ENCODE measurements at places on chromosomes 13 and 19. TPM values are rescaled to one million over a fixed set of nuclear protein-coding genes. Genes with fewer than 3 reads are reported as not detected.

Gene SHISA7
- not detected for total RNA-seq

Gene CCL25
- total RNA-seq, result not detected

Gene KIR2DL4
- not detected for total RNA-seq

Gene PNMA8B
- total RNA-seq, result 0.55 TPM

Gene LGI4
- total RNA-seq, result 8.4 TPM

Gene FFAR2
- total RNA-seq, result 0.27 TPM

Gene ECSIT
- 167 TPM for total RNA-seq

Gene ARID3A
- total RNA-seq, result 4.8 TPM

GRCh38 chr13:34312578-34312977 is 494.6 kb downstream of the RFC3 start:
- no peaks in the 10 kb centered on the region for H3K4me1 ChIP-seq
- H3K36me3 ChIP-seq, result no peaks in the 10 kb centered on the region
- DNase-seq, result no peak
- no peak overlapping the region for H3K27ac ChIP-seq
- no peaks in the 10 kb centered on the region for H3K27me3 ChIP-seq

DNA sequence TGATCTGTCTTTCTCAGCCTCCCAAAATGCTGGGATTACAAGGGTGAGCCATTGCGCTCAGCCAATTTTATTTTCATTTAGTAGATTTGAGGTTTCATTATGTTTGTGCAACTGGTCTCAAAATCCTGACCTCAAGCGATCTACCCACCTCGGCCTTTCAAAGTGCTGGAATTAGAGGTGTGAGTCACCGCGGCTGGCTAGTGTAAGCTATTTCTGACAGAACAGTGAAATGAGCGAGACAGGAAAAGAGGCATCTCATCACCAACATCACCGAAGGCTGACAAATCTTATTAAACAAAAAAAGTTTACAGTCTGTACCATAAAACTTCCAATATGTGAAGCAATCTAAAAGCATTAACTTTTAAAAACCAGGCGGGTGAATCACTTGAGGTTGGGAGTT is 12.2 kb upstream of the ZNF888 start:
- no peaks in the 10 kb centered on the region for H3K27me3 ChIP-seq
- H3K4me1 ChIP-seq, result no peaks in the 10 kb centered on the region
- no peak overlapping the region for H3K4me3 ChIP-seq
- H3K36me3 ChIP-seq, result no peaks in the 10 kb centered on the region
- DNase-seq, result no peak

DNA sequence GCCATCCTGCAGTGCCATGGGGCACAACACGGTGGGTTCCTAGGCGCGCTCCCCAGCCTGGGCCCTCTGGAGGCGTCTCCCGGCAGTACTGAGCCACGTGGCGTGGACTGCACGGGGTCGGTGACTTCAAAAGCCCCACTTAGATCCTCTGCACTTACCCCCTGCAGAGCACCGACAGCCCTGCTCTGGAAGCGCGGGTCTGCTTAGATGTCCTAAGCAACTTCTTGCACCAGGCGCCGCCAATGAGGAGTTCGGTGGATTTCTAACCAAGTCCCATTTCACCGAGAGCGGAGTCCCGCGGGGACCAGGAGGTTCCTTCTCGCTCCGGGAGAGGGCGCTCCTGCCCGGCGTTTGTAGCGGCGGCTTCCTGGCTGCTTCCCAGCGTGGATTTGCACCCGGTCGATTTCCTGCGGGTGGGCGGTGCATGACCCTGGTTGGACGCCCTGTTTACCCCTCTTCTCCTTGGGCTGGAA is 25.2 kb upstream of the ZNF845 start:
- DNase-seq, result peak; percentile 16
- H3K27ac ChIP-seq, result no peak overlapping the region
- no peaks in the 10 kb centered on the region for H3K4me1 ChIP-seq
- H3K27me3 ChIP-seq, result peaks cover 93% of the 10 kb centered on the region
- peak overlapping the region; percentile 10 for H3K4me3 ChIP-seq

DNA sequence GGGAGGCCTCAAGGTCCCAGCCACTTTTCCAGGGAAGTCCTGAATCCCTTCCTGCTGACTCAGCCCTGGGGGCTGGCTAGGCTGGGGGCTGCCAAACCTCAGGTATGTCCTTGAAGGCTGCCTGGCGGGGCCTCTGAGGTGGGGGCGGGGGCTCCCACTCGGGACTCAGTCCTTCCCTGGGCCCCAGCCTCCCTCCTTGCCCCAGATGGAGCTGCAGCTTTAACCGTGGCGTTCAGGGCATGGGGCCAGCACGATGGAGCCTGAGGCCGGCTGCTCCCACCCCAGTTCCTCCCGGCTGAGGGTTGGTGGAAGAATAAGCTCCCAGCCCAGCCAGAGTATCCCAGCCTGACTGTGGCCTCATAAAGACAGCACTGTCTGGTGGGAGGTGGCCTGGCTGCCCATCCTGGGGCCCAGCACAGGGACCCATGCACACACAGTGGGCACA is 12.4 kb downstream of the CILP2 start:
- no peaks in the 10 kb centered on the region for H3K36me3 ChIP-seq
- peaks cover 58% of the 10 kb centered on the region for H3K27me3 ChIP-seq
- no peak overlapping the region for H3K4me3 ChIP-seq
- H3K4me1 ChIP-seq, result peaks cover 26% of the 10 kb centered on the region
- no peak overlapping the region for H3K27ac ChIP-seq
- DNase-seq, result no peak

DNA sequence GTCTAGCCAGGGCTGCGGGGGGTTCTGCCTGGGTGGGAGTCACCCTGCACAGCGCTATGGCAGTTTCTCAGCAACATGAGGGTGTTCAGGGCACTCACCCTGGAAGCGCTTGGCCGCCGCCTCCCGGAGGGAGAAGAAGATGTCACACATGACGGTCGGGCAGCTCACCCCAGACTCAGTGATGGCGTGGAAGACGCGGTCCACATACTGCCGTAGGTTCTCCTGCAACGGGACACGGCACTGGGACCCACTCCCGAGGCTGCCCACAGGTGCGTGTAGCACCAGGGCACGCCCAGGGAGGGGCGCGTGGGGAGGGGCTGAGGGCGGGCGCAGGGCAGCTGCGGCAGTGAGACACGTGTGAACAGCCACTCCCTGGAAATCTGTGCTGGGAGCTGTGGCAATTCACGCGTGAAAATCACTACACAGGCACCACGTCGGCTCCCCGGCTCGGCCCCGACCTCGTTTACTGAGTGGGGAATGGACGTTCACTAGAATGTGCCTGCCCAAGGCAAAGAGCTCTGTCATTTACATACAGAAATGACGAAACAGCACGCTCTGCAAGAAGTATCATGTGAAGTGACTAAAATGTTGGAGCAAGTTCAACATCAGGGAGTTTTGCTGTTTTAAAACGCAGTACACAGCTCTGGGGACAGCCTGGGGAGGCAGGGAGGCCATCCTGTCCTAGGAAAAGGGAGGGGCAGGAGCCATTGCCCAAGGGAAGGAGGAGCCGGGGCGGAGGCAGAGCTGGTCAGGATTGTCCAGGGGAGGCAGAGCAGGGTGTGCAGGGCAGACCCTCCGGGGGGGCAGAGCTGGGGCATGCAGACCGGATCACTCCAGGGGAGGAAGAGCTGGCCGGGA is 41.5 kb upstream of the C13orf46 start:
- DNase-seq, result no peak
- no peak overlapping the region for H3K4me3 ChIP-seq
- H3K27me3 ChIP-seq, result no peaks in the 10 kb centered on the region
- H3K27ac ChIP-seq, result peak overlapping the region; percentile 37
- H3K4me1 ChIP-seq, result no peaks in the 10 kb centered on the region

DNA sequence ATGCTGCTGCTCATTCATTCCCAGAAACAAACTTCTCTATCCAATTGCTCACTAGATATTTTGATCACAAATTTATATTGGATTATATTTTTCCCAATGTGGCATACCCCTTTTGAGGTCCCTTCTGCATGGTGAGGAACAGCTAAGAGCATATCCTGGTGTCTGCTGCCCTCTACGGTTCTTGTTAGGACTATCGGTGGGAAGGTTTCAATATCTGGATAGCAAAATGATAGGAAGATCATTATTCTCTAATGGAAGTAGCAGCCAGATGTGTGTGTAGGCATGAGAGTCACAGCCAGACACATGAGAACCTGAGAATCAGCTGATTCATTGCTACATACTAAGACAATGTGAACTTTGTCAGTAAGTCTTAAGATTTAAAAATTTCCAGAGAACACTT is 1422.4 kb upstream of the MIR17HG start:
- no peaks in the 10 kb centered on the region for H3K36me3 ChIP-seq
- DNase-seq, result no peak
- H3K27me3 ChIP-seq, result no peaks in the 10 kb centered on the region
- no peak overlapping the region for H3K27ac ChIP-seq

- H3K27ac ChIP-seq, result no peak overlapping the region
- H3K4me3 ChIP-seq, result no peak overlapping the region
- H3K4me1 ChIP-seq, result peaks cover 14% of the 10 kb centered on the region
Observed at GRCh38 chr13:46121597-46122163, 16.8 kb upstream of the CPB2 start.

GRCh38 chr13:98983182-98983581 is 5.3 kb upstream of the DOCK9 start:
- no peak overlapping the region for H3K4me3 ChIP-seq
- no peak for DNase-seq
- no peaks in the 10 kb centered on the region for H3K36me3 ChIP-seq
- no peaks in the 10 kb centered on the region for H3K27me3 ChIP-seq

GRCh38 chr19:55250262-55251036 is 8.4 kb downstream of the PPP6R1 start:
- DNase-seq, result no peak
- peaks cover 85% of the 10 kb centered on the region for H3K4me1 ChIP-seq
- no peak overlapping the region for H3K4me3 ChIP-seq
- H3K36me3 ChIP-seq, result peaks cover 15% of the 10 kb centered on the region
- H3K27ac ChIP-seq, result no peak overlapping the region

DNA sequence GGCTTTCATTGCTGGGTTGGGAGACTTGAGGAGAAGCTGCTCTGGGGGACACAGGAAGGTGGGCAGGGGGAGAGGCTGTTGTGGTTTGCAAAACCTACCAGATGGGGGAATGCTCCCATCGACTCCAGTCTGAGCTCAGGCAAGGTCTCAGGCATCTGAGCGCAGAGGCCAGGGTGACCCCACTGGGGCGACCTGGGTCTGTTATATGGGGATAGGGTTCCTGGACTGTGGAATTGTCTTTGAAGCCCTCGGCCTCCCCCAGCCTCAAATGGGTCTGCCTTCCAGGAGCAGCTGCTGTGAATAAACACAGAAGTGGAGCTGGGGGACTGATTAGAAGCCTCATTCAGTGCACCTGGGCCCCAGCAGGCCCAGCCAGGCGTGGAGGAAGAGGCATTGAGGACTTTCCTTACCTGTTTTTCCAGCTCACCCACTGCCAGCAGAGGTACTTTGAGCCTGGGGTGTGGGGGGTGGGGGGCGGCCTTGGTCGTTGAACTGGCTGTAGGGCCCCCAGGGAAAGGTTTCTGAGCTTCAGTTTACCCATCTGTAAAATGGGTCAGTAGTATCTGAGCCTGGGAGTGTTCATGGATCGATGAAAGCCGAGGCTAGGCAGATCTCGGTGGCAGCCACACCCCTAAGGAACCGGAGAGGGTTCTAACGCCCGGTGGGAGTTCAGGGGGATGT is 1.4 kb downstream of the CERS4 start:
- no peaks in the 10 kb centered on the region for H3K36me3 ChIP-seq
- peaks cover 20% of the 10 kb centered on the region for H3K27me3 ChIP-seq

DNA sequence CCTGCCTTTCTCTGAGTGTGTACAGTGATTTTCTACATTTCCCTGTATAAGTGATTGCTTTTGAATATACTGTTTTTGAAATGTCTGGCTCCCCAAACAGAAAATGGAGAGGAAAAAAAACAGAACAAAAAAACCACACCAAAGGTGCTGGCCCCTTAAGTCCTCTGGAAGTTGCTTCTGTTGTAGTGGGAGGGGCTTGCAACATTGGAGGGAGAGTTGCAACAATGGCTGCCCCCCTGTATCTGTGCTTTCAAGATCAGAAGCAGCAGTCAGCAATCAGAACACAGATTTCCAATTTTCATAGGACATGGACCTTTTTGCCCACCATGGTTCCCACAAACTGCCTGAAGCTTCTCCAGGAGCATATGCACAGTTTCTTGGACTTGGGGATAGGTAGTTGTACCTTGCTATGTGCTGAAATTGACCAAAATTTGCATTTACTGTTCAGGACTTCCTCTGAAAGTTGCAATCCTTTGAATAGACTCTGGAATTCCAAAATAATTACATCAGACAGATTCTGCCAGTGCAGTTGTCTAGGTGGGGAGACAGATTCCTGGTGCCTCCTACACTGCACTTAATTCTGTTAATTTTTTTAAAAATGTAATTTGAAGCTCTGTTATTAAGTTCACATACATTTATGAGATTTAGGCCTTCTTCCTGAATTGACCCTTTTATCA is 13.8 kb downstream of the BIVM start:
- H3K36me3 ChIP-seq, result peaks cover 56% of the 10 kb centered on the region
- H3K4me3 ChIP-seq, result no peak overlapping the region
- no peak for DNase-seq
- peaks cover 47% of the 10 kb centered on the region for H3K4me1 ChIP-seq
- H3K27me3 ChIP-seq, result no peaks in the 10 kb centered on the region
- H3K27ac ChIP-seq, result no peak overlapping the region

- H3K4me1 ChIP-seq, result peaks cover 15% of the 10 kb centered on the region
- no peak overlapping the region for H3K27ac ChIP-seq
- no peak for DNase-seq
- peaks cover 12% of the 10 kb centered on the region for H3K27me3 ChIP-seq
- no peaks in the 10 kb centered on the region for H3K36me3 ChIP-seq
- H3K4me3 ChIP-seq, result no peak overlapping the region
Observed at GRCh38 chr13:112947796-112948195, 21.2 kb upstream of the MCF2L start.

- H3K27ac ChIP-seq, result no peak overlapping the region
- H3K4me3 ChIP-seq, result no peak overlapping the region
- no peaks in the 10 kb centered on the region for H3K27me3 ChIP-seq
- DNase-seq, result no peak
Observed at GRCh38 chr13:80196756-80197155, 144.2 kb downstream of the SPRY2 start.

DNA sequence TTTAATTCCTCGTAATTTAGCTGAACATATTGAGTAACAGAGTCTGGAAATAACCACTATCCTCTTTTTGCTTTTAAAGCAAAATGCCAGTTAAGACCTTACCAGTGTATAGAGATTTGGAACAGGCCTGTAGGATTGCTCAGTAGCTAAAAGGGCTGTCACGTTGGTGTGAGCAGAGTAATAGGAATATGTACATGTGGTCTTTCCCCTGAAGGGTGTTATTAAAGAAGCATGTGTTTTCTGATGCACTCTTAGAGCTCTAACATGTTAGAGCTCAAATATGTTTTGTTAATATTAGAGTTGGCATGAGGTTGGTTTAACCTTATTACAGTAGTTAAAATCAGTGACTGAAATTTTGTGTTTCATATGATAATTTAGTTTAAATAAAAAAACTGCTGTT is 172.9 kb downstream of the PDS5B start:
- H3K4me1 ChIP-seq, result no peaks in the 10 kb centered on the region
- no peak for DNase-seq
- H3K27me3 ChIP-seq, result no peaks in the 10 kb centered on the region
- H3K4me3 ChIP-seq, result no peak overlapping the region
- H3K36me3 ChIP-seq, result peaks cover 49% of the 10 kb centered on the region
- H3K27ac ChIP-seq, result no peak overlapping the region

DNA sequence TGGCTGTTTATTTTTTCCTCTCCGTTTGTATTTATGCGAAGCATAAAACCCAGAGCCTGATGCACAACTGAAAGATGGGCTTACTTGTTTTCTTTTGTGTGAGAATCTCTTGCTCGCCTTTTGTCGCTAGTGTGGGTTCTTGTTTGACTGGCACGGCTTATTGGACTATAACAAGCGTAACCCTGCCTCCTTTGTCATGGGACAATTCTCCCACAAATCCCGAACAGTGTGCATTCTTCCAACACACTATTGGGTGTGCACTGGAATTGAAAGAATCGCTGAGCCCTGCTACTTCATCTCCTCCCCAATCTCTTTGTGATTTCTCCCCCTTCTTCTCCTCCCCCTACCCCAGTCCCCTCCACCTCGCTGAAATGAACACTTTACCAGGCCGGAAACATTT is 110.8 kb downstream of the ZIC5 start:
- no peaks in the 10 kb centered on the region for H3K36me3 ChIP-seq
- no peaks in the 10 kb centered on the region for H3K4me1 ChIP-seq
- H3K4me3 ChIP-seq, result no peak overlapping the region
- H3K27ac ChIP-seq, result no peak overlapping the region

All from left ventricle myocardium inferior (tissue), 1 donor.